ENCODE measurements at places on chromosomes 3 and 15.

DNA sequence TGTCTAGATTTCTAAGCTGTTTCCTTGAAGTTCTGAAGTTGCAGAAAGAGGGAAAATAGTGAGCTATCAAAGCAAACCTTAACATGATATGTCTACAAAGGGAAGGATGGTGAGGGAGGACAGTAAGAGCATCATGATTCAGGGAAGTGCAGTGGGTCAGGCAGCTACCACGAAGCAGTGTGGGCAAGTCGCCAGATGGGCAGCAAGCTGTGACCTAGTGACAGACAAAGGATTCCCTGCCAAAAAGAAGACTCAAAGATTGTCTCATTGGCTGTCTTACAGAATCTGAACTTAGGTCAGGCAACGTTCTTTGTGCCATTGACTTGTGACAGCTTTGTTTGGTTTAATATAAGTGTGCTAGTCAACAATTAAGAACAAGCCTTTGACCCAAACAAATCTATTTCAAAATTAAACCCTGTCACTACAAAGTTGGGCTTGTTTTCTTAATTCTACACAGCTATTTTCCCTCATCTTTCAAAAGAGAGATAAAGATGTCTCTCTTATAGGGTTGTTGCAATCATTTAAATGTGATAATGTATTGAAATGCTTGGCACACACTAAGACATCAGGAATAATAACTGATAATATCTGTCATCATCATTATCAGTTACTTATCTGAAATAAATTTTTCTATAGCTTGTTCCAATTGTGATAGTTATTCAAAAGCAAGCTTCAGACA is 153.3 kb downstream of the ECT2 start:
- DNase-seq = no peak

DNA sequence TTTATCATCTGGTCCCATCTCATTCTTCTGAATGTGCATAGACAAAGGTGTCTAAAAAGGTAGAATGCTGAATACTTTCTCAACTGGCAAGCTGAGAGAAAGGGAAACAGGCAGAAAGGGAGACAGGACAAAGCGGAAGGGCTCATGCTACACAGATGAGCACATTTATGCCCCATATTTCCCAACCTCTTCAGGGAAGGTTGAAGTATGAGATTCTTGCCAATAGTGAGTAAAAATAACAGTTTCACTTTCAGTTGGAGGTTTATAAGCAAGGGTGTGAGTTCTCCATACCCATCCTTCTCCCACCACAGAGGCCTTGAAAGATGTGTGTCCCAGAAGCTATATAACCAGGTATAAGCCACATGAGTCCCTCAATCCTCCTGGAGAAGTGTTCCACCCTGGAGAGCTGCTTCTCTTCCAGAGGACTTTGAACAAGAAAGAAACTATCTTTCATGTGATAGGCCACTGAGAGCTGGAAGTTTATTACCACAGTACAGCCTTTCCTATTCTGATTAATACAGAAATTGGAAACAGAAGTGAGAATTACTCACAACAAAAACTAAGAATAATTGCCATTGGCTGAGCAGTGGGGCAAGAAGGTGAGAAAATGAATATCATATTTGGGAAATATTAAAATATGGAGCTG is 709.4 kb upstream of the NR2F2 start:
- DNase-seq = no peak

- DNase-seq = no peak
Observed at GRCh38 chr15:58566029-58566428, 134.2 kb downstream of the LIPC start.

GRCh38 chr3:172314591-172315160 is 133.6 kb downstream of the GHSR start:
- no peak for DNase-seq

- DNase-seq = peak; percentile 52
Observed at GRCh38 chr3:72336821-72337479, 511.3 kb downstream of the SHQ1 start.

GRCh38 chr3:32045091-32045915 is 61.1 kb upstream of the GPD1L start:
- peak; percentile 55 for DNase-seq

GRCh38 chr15:61780278-61780980 is 279.8 kb downstream of the VPS13C start:
- no peak for DNase-seq

GRCh38 chr15:91171334-91171733 is 71.3 kb downstream of the SV2B start:
- no peak for DNase-seq

- DNase-seq = no peak
Observed at GRCh38 chr3:159028706-159029105, 226.9 kb downstream of the MFSD1 start.

GRCh38 chr15:89851673-89852341 is 37.2 kb upstream of the ANPEP start:
- no peak for DNase-seq

- no peak for DNase-seq
Observed at GRCh38 chr3:71461114-71461513, 122.4 kb downstream of the FOXP1 start.
